ENCODE measurements at places on chromosomes 4 and X.

GRCh38 chrX:39827951-39828350 is 269.8 kb downstream of the BCOR start:
- DNase-seq: no peak

GRCh38 chr4:38560768-38561558 is 103.0 kb upstream of the KLF3 start:
- DNase-seq: no peak

DNA sequence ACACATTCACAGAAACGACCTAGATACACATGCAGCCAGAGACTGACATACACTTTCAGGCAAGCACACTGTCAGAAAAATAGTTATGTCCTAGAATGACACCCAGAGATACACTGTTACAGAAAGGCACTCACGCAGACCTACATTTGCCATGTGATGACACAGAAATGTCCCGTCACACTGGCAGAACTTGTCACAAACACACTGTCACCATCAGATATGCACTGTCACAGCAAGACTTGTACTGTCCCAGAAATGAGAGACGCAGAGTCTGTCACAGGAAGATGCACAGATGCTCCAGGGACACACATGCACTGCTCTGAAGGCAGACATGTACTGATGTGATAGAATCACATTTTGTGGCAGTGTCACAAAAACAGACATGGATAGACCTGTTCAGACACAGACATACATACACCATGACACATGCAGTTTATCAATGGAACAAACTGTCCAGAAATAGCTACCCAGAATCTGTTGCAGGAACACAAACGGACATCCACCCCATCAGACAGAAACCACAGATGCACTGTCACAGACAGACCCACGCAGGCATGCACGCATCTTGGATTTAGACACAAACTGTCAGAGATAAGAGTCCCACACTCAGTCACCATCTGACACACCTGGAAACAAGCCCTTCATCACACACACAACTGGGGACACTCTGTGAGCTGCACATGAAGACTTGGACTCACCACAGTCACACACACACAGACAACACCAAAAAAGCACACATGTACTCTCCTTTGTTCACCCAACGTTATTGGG is 1.3 kb upstream of the PIM2 start:
- no peak for DNase-seq

DNA sequence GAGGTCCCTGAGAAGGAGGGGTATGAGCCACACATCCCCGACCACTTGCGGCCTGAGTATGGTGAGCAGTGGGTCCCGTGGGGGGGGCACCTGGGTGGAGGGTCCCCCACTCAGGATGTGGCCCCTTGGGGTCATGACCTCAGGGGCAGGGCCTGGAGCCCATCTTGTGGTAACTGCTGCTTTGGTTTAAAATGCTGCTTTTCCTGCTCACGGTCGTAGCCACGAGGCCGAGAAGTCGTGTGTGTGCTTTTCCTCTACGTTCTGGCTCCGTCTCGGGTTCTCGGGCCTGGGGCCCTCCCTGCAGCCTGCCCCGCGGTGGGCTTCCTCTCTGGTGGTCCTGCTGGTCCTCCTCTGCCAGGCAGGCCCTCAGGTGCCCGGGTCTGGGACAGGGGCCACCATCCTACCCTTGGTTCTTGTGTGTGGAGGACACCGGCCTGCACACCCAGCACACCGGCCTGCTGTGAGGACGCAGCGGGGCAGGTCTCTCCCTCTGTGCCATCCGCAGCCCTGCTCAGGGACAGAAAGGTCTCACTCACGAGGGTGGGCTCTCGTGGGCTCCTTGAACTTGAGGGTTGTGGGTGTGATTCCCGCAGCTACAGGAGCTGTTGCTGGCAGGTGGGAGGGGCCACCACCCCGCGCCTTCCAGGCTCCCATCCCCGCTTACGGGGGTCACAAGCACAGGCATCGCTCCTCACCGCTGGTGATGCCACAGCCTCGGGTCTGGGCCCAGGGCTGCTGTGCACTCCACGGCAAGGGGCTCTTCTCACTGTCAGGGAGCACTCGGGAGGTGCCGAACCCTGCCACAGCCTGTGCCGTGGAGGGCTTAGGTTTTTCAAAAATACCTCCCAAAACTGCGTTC is 19.6 kb downstream of the UVSSA start:
- no peak for DNase-seq

- no peak for DNase-seq
These were observed 14.2 kb downstream of the SEPSECS start for GRCh38 chr4:25146076-25146475.

- no peak for DNase-seq
These were observed 60.6 kb downstream of the NOCT start for GRCh38 chr4:139076016-139076744.

DNA sequence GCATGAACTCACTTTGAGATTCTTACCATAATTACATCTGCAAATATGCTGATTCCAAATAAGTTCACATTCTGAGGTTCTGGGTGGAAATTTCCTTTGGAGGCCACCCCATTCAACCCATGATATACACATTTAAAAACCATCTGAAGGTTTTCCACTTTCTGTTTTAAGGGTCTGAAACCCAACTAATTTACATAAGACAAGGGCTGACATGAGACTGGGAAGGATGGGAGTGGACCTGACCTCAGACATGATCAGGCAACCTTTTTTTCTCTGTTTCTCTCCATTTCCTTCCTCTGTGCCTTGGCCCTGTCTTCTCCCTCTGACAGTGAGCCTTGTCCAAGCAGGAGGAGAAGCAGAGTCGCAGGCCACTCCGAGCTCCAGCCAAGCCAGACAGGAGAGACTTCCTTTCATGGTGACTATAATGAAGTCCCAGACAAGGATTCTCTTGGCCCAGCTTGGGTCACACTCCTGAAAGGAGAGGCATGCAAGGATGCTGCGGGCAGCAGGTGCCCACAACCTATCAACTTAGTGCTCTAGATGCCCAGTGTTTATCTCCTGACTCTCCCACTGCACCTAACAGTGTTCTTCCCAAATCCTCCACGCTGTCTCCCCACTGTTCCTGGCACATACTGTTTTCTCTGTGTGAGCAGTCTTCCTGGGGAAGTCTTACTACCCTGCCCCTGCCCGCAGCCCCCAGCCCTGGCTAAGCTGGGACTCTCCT is 39.9 kb downstream of the MSX1 start:
- DNase-seq: no peak
